ENCODE measurements at places on chromosomes 5 and 9. TPM values are rescaled to one million over a fixed set of nuclear protein-coding genes. Genes with fewer than 3 reads are reported as not detected.

CLTB gene
- 98.5 TPM for total RNA-seq

PCDHGA1 gene
- total RNA-seq = 0.34 TPM

TMC1 gene
- not detected for total RNA-seq

JAKMIP2 gene
- 0.48 TPM for total RNA-seq

KLF9 gene
- 10.6 TPM for total RNA-seq

OCLN gene
- 39.0 TPM for total RNA-seq

CATSPER3 gene
- total RNA-seq = 0.06 TPM

FOXD4L6 gene
- total RNA-seq = not detected

IARS1 gene
- total RNA-seq = 275 TPM

PCDHGA10 gene
- 0.30 TPM for total RNA-seq

All from Daoy (cell line).